ENCODE measurements at places on chromosomes 12 and 14.

- no peak for DNase-seq
Observed at GRCh38 chr14:94680862-94681288, 68.7 kb downstream of the SERPINA3 start.

DNA sequence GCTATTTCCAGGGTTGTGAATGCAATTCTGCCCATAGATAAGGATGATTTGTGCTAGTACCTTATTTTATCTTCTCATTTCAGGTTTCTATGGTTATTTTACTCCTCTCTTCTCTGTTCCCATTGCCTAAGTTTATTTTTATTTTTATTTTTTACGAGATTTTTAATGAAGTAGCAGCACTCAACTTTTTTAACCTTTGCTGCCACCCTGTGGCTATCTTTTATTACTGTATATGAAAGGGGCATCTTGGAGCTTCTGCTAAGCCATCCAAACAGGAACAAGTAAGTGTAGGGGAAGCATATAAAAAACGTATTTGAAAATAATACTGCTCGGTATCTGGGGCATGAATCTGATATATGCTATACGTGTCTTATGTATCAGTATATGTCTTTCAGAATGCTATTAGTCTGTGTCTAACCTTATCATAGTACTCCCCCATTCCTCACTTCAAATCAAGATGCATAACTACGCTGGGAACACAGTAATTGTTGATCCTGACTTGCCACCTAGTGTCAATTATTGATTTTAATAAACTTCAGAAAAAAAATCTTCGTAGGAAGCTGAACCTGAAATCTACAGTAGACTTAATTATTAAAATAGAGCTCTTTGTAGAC lies 60.3 kb downstream of the KLRG1 start:
- peak; percentile 58 for DNase-seq

GRCh38 chr12:25894759-25895158 lies 63.7 kb upstream of the RASSF8 start:
- no peak for DNase-seq

DNA sequence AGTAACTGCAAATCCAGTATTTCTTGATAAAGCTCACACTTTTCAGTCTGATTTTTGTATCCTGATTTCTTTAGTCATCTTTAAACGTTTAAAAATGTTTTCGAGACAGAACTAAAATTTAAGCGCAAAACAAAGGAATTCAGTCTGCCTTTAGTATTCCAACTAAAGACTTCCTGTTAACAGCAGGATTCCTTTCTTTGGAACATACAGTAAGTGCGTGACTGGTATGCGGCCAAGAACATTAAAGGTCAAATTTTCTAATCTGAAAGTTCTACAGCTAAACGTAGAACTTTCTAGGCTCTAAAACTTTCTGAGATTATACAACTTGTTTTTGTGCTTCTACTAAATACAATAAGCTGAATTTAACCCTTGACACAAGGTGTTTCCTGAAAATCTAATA lies 9.9 kb downstream of the SAV1 start:
- peak; percentile 66 for DNase-seq

DNA sequence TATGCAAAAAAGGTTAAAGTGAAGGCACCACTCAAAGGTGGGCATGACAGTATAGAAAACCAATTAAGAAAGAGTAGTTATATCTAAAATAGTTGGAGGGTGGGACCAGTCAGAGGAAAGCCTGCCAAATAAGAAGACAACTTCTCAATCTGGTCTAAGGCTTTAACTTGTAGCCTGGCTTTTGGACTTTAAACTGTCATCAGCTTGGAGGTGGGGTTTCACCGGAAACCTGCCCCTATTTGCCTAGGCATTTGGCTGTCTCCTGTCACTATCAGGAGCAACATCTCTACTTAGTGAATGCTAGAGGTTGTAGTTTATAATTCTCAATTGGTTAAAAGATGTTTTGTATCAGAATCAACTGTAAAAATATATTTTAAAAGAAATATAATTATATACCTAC lies 107.3 kb downstream of the SLCO1B3 start:
- no peak for DNase-seq
